Right atrium auricular region (tissue), 2 donors: ENCODE measurements at places on chromosomes 2 and 18. TPM values are rescaled to one million over a fixed set of nuclear protein-coding genes. Genes with fewer than 3 reads are reported as not detected.

The GALNT3 gene
- 0.47 TPM for total RNA-seq

GRCh38 chr18:3525870-3526420, 76.0 kb downstream of the TGIF1 start:
- DNase-seq, result no peak

GRCh38 chr2:176138923-176139660, 9.6 kb downstream of the HOXD8 start:
- no peak for DNase-seq

DNA sequence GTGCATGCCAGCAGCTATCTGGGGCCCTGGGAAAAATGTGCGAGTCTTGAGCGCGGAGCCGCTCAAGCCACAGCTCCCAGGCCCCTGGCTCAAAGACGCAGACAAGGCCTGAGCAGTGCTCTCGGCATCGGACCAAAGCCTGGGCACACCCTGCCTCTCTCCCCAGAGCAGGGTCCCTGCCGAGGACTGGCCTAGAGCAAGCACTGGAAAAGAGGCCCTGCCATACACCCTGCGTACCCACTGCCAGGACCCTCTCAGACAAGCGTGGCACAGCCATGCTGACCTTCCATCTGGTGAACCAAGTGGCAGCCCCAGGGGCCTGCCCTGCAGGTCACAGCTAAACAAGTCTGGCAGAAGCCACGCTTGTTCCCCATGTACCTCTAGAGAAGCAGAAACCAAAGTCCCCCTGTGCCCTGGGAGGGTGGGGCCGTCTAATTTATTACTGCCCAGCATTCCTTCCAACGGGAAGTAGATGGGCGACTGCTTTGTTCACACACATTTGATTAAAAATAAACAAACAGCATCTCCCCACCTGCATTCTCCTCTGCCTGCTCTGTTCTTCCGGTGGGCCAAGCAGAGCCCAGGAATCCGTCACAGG, 14.0 kb downstream of the STK25 start:
- no peak for DNase-seq

The OBSL1 gene
- total RNA-seq, result 157 TPM

- no peak for DNase-seq
Observed at GRCh38 chr2:54559006-54559445, 102.9 kb downstream of the SPTBN1 start.

DNA sequence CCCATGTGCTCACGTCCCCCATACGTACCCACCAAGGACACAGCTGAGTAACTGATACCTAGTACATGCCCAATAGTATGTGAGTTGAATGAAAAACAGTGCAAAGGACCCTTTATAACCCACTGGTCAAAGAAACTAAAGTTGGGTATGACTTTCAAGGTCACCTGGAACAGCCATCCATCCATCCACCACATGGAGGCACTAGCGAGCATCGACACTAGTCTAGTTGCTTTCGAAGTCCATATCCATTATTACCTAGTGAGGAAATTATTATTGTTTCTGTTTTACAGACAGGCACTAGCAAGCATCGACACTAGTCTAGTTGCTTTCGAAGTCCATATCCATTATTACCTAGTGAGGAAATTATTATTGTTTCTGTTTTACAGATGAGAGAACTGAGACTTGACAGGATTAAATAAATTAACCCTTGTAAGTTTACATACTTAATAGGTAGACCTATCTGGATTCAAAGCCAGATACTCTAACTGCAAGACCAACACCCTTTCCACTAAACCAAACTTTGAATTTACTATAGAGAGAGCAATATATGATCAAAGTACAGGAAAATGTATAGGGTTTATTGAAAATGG, 233.7 kb downstream of the METTL4 start:
- no peak for DNase-seq

The FOXI3 gene
- total RNA-seq, result not detected

The ZNF2 gene
- 3.7 TPM for total RNA-seq

- DNase-seq, result no peak
Observed at GRCh38 chr2:161400076-161400475, 16.0 kb upstream of the TBR1 start.

The PLB1 gene
- total RNA-seq, result 3.0 TPM

DNA sequence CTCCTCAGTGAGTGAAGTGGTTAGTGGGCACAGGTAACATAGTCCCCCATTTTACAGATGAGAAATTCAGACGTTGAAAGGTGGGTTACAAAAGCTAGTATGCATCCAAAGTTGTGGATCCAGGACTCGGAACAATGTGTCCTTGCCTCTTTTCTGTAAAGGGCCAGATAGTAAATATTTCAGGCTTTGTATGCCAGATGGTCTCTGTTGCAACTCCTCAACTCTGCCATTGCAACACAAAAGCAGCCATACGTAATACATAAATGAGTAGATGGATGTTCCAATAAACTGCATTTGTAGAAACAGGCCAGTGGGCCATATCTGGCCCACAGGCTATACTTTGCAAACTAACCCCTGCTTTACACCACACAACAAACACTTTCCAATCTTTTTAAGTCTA, 166.6 kb upstream of the PKDCC start:
- DNase-seq, result no peak

DNA sequence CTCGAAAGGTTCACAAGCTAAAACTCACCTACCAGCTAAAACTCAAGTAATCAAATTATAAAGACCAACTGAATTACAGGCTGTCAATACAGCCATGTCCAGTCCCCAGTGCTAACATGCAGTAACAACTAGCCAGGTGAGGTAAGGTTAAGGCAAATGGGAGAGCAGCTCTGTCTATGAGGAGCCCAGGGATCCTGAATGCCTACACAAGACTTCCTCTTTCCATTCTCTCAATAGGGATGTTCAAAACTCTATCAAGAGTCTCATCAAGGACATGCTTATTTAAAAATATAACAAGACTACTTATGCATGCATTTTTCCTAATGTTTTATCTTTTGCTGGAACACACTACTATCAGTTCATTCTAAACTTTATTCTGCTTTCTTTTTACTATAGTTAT, 20.4 kb downstream of the REV1 start:
- DNase-seq, result no peak

GRCh38 chr2:136051001-136051724, 65.7 kb upstream of the DARS1 start:
- DNase-seq, result no peak

DNA sequence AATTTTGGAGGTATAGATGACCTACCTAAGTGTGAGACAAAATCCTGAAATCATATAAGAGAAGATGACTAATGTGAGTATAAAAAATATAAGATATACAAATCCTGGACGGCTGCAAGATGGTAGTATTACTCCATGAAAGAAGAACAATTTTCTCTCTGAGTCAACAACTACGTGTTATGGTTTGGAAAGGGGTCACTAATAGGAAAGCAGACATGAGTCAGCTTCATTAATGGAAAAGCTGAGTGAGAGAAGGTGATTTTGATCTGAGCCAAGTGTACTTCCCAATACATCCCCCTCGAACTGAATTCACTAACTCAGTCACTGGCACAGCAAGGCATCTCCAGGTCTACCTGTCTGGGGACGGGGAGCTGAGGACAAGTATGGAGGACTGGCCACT, 20.1 kb upstream of the SELENOI start:
- DNase-seq, result no peak

DNA sequence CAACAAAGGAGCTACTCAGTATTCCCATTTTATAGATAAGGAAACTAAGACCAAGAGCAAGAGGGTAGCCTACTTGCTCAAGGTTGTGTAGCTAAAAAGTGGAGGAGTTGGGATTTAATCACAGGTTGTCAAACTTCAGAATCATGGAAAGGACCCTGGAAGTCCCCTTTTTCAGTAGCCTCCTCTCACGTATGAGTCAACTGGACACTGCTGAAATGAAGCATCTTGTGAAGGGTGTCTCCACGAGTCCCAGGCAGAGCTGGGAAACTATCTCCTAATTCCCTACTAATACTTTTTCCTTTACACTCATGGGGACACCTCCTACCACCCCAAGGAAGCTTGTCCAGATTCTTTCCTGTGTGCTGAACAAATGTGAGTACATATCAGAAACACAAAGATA, 155.8 kb downstream of the RHBDD1 start:
- DNase-seq, result no peak

DNA sequence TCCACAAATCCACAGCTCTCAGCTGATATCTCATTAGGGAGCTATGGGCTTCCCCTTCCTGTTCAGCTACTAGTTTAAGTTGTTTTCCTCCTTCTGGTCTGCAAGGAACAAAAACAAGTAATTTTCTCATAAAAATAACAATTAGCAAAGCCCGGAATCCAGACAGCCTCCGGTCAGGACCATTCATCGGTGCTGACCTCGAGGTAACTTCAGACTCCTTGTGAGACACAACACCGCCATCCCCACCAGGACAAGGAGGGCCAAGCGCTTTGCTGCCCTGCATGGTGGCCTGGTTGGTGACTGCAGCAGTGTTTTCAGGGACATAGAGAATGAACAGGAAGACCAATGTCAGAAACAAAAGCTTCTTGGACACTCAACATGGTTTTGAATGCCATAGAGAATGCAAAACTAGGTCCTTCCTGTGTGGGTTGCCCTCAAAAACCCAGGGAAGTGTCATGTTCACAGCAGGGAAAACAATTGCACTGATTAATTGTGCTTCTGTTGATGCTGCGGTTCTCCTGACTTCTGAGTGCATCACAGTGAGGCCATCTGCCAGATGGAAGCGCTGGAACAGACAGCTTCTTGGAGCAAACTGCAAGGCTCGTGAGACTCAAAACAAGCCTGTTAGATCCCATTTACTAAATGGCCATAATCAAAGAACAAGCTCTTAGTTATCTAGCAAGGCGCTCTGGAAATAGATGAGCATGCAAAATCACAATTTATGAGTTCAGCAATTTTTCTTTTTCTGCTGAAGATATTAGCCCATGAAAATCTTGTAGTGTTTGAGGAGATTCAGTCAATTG, 77.1 kb downstream of the HS1BP3 start:
- DNase-seq, result no peak

DNA sequence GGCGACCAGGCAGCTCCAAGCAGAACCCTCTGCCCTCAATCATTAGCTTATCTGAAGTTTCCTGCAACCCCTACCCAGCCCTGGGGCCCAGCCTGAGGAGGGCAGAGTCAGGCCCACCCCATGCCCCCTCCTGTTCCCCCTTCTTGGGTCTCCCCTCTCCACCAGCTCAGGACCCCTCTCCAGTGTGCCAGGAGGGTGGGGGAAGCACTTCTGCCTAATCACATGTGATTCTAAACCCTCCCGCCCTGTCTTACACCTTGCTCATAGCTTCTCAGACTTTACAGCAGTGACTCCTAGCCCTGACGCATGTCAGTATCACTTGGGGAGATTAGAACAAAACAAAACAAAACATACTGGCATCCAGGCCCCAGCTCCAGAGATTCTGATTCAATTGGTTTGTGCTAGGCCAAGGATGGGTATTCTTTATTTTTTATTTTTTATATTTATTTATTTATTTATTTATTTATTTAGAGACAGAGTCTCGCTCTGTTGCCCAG, 42.5 kb upstream of the ASAP2 start:
- DNase-seq, result no peak

The RFTN2 gene
- total RNA-seq, result 11.6 TPM

DNA sequence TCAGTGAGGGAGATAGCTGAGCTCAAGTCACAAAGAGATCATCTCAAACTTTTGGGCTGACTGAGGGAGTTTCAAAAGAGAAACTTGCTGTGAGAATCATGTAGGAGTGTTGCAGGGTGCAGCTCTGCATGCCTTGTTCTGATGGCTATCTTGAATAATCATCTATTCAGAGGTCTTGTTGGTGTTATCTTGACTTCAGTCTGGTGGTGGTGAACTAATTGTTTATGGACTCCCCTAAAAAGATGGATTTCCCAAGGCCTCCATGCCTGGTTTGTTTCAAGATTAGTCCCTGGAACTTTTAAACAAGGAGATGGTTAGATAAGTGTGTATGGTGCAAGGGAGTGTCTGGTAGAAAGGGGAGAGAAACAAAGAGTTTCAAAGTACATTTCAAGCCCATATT, 29.8 kb downstream of the SLC39A6 start:
- no peak for DNase-seq

- DNase-seq, result no peak
Observed at GRCh38 chr18:28802546-28802945, 625.6 kb upstream of the CDH2 start.

GRCh38 chr2:181234487-181234891, 222.7 kb upstream of the ITGA4 start:
- DNase-seq, result no peak

- no peak for DNase-seq
Observed at GRCh38 chr2:212646698-212647366, 108.2 kb upstream of the ERBB4 start.

The CCDC93 gene
- total RNA-seq, result 17.1 TPM

The TMEM178A gene
- total RNA-seq, result 4.3 TPM

The CFC1 gene
- total RNA-seq, result not detected
